ENCODE measurements at places on chromosomes 5 and 9.

DNA sequence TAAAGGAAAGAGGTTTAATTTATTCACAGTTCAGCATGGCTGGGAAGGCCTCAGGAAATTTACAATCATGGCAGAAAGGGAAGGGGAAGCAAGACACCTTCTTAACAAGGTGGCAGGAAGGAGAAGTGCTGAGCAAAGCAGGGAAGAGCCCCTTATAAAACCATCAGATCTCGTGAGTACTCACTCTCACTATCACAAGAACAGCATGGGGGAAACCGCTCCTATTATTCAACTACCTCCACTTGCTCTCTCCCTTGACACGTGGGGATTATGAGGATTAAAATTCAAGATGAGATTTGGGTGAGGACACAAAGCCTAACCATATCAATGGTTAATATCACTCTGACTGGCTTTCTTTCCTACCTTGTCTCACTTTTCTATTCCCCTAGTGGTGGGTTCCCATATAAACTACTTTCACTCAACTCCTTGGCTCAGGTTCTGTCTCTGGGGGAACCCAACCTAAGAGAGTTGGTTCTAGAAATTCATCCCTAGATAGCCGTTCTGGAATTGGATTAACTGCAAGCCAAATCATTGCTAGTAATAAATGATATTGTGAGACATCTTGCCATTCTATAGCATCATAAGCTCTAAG is 749.8 kb upstream of the GRAMD2B start:
- DNase-seq, result no peak

GRCh38 chr9:18806232-18807080 is 226.6 kb downstream of the SAXO1 start:
- no peak for DNase-seq

- DNase-seq, result no peak
Measured at GRCh38 chr5:148446611-148447010, 62.9 kb downstream of the FBXO38 start.

DNA sequence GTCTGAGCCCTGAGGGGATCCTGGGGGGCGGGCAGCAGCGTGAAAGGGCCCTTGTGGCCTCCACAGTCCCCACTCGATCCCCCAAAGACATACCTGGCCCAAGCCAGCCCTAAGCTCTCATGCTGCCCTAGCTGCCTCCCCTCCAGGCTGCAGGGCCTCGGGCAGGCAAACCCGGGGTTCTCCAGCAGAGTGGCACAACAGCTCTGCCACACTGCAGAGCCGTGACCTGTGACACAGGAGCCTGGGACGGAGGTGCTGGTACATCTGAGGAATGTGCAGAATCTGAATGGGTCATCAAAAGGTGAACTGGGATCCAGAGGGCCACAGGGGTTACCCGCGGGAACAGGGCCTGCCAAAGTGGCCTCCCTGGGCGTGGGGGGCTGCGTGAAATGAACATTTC is 163.2 kb downstream of the DAB2IP start:
- DNase-seq, result no peak

DNA sequence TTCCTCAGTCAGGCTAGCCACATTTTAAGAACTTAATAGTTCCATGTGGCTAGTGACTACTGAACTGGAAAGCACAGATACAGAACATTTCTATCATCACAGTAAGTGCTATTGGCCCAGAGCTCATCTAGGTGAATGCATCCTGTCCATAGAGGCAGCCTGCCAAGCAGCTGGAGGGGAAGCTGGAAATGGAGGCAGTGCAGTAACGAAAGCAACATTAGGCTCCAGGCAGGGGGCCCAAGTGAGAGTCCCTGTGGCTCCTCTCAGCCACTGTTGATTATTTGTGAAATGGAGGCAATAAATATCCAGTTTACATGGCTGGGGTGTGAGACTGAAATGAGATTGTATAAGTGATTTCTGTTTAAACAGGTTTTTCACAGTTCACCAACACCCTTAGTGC is 227.2 kb upstream of the KLF9 start:
- no peak for DNase-seq

- DNase-seq, result no peak
Measured at GRCh38 chr9:120740132-120740531, 25.9 kb upstream of the MEGF9 start.

DNA sequence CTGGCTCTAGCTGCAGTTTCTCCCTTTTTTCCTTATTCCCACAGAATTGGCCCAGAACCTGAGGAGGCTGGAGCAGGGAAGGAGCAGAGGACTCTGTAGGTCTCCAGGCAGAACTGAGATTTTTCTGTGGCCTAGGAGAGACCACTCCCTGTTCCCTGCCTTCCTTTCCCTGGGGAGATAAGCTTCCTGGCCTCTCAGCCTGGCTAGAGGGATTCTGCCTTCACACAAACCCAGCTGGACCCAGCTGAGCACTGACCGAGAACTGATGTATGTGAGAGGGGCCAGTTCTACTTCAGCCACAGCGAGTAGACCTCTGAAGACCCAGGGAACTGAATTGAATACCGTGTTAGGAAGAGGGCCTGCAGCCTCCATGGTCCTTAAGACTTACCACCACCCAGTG is 48.0 kb downstream of the RUSC2 start:
- no peak for DNase-seq

DNA sequence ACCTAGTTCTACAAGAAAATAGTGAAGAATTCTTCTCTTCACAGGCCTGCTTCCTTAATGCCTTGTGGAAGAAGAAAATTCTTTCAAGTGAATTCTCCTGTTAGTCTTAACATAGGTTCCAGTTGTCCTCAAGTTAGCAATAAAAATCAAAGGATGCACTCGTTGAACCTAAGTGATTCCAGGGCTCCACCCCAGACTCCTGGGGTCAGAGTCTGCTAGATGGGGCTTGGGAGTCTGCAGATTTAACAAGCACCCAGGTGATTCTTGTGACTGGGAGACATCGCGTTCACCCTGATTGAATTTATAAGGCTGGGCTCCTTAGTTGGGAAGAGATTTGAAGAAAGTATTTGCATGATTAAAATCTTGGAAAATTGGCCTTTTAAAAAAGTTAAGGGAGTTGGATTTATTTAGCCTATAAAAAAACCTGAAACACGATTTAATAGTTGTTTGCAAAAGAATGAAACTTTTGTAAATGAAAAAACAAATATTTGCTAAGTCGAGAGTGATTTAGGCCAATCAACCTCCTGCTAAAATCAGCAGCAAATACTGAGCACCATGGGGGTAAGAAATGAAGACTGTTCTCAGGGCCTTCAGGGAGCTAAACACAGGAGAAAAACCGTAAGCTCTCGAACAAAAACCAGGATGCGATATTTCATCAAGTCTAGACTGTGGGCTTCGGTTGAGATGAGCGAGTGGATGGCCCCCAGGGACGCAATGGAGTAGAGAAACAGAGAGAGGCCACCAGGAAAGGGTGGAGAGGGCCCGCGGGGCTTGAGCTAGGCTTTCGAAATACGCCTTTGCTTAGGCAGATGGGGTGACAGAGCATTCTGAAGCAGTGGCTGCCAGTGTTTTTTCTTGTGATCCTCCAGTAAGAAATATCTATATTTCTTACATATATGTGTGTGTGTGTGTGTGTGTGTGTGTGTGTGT is 86.9 kb upstream of the TTC23L start:
- DNase-seq, result no peak

- no peak for DNase-seq
Measured at GRCh38 chr9:9412241-9412640, 1200.6 kb downstream of the PTPRD start.

GRCh38 chr9:6498982-6499381 is 86.0 kb downstream of the UHRF2 start:
- no peak for DNase-seq

- DNase-seq, result no peak
Measured at GRCh38 chr5:58366461-58366860, 93.4 kb downstream of the PLK2 start.

DNA sequence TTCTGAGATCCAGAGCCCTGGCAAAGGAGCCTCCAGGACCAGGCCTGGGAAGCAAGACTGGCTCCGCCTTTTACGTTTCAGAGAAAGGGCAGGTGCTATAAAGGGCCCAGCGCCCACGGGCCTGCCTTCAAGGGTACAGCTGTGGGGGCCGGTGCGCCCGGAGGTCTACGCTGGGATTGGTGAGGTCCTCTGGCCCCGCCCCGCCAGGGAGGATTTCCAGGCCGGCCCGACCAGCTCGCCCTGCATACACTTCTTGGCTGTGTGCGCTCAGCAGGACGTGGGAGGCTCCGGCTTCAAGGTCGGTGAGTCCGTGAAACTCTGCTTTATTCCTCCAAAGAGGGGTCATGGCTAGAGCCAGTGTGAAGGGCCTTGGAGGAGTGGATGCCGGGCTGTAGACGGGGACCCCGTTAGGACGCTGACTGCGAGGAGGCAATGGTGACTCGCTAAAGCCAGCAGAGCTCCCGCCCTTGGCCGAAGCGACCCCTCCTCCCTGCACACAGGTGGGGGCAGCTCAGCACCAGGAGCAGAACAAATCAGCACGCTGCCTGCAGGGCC is at the start of gene CKMT2:
Gene CKMT2, plus strand, starts transcription at position 243 of the 555 bp plus-strand sequence. CDS start 17,811 bp downstream, outside the sequence.
- no peak for DNase-seq

DNA sequence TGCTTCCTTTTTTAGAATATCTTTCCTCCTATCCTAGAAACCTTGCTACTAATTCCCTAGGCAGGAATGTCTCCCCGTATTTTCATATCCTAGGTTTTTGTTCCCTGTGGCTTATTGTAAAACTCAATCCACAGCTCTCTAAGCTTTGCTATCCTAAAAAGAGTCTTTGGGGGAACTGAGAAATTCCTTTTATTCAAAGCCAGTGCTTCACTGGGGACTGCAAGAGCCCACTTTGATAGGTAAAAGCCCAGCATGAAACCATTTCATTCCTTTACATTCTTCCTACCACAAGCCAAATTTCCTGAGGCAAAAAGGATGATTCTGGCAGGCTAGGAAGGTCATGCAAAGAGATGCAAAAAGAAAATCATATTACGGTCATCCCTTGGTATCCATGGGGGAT is 5.8 kb upstream of the HACD4 start:
- no peak for DNase-seq

DNA sequence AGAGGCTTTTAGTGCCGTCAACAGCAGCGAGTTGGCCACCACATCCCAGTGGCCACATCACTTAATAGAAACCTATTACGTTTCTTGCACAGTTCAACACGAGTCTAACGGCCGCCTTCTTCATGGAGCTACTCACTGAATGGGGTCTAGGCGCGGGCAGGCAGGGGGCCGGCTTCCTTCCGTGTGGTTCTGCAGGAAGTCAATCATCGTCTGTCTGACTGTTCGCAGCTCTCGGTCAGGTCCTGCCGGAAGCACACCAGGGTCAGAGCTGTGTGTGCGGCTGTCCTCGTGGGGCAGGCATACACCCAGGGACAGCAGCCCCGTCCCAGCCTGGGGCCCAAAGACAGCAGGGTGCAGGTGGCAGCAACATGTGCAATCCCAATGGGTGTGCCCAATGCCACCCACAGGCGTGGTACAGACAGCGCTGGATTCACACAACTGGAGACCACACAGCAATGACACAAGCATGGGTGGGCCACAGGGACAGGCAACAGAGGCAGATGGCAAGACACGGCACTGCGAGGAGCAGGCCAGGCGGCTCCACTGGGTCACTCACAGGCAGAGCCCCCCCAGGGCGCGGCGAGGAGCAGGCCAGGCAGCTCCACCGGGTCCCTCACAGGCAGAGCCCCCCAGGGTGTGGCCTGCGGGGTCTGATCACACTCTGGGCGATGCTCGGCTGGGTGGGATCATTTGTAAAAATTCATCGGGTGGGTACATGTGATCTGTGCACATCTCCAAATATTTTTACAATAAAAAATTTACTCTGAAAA is 19.1 kb upstream of the LHX3 start:
- no peak for DNase-seq

DNA sequence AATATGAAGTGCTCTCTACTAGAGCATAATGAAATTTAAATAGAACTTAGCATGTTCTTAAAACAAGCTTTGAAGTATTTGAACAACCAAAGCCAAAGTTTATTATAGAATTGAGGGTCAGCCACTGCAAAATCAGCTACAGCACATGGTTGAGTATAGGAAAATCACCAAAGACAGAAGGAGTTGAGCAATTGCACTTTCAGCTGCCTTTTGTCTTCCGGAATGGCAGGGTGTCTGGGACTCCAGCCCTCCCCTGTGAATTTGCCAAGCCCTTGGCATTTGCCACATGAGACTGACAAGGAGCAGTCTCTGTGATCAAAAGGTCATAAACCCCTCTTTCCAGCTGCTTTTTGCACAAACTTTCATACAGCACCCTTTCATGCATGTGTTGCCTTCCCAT is 8.5 kb upstream of the LURAP1L start:
- DNase-seq, result no peak

DNA sequence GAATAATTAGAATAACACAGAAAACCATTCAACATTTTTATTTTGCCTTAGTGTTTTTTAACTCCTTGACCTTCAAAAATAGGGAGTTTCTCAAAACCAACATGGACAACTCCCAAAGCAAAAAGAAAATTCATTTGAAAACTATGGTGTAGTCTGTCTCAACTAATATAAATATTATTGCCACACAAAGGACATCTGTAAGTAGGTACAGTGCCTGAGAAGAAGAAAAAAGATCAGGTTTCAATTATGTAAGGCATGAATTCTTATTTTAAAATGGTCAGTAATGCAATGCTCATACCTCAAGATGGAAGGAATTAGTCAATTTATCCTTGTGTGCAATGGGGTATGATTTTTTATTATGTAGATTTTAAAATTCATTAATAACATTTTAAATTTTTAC is 109.6 kb upstream of the CNTLN start:
- no peak for DNase-seq

DNA sequence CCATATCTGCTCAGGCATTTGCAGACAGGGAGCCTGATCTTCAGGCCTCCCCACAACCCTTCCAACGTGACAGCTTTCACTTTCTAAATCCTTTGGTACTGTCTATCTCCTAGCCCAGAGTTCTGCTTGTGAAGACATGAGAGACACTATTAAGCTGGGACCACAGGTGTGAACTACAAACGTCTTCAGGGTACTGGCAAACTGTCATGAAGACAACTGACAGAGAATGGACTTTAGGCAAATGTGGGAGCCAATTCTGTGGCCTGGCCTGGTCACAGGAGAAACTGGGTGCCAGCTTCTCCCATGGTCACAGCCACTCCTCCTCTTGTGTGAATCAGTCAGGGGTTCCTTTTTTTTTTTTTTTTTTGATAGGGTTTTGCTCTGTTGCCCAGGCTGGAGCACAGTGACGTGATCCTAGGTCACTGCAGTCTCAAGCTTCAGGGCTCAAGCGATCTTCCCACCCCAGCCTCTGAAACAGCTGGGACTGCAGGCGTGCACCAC is 10.4 kb downstream of the TRIM14 start:
- no peak for DNase-seq

GRCh38 chr5:126370796-126371718 is 52.2 kb upstream of the GRAMD2B start:
- no peak for DNase-seq

DNA sequence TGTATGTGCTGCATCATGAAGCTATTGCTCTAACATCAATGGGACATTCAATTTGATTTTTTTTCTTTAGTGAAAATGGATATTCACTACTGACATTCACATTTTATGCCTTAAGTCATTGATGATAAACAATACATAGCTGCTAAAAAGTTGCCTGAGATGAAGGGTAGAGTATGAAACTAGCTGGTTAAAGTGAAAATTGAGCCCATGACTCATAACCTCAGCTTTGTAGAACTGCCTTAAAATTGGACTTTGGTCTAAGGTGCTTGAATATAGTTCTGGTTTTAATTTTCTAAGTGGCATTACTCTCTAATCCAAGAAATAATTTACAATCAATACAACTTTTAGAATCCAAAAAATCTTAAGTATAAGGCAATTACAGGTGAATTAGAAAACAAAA is 740.4 kb upstream of the RIOK2 start:
- no peak for DNase-seq

GRCh38 chr9:3511551-3511950 is 14.2 kb downstream of the RFX3 start:
- DNase-seq, result no peak

- no peak for DNase-seq
Measured at GRCh38 chr9:79776581-79776980, 204.8 kb downstream of the TLE4 start.

Measured in hippocampal formation (tissue), 2 donors.